ENCODE measurements at places on chromosomes 3 and 15. TPM values are rescaled to one million over a fixed set of nuclear protein-coding genes. Genes with fewer than 3 reads are reported as not detected.
A peak's percentile ranks its signal among the peaks of the same experiment; 100 is the strongest.

GRCh38 chr3:148070041-148070440, 627.7 kb upstream of the AGTR1 start:
- H3K27ac ChIP-seq: no peak overlapping the region
- H3K36me3 ChIP-seq: no peaks in the 10 kb centered on the region
- no peak overlapping the region for H3K4me3 ChIP-seq
- H3K27me3 ChIP-seq: no peaks in the 10 kb centered on the region
- no peak for DNase-seq
- peaks cover 4% of the 10 kb centered on the region for H3K4me1 ChIP-seq

DNA sequence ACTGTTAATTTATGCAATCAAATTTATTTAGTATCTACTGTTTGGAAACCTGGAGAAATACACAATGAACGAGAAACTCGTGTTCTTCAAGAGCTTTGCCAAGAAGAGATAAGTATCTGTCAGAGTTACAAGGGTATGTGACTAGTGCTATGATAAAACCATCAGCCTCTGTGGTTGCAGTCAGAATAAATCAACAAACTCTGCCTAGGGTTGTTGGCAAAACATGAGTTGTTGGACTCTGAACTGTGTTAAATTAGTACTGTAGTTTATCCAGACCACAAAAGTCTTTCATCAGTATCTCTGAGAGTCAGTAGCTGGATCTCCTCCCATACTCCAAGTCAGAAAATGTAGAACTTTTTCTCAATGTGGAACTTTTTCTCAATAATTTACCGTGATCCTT, 918.4 kb downstream of the NAALADL2 start:
- H3K27me3 ChIP-seq: no peaks in the 10 kb centered on the region
- H3K4me1 ChIP-seq: no peaks in the 10 kb centered on the region
- no peak for DNase-seq
- H3K27ac ChIP-seq: no peak overlapping the region
- H3K36me3 ChIP-seq: no peaks in the 10 kb centered on the region
- no peak overlapping the region for H3K4me3 ChIP-seq

GRCh38 chr3:126133606-126134005, 46.8 kb downstream of the ALDH1L1 start:
- no peak overlapping the region for H3K27ac ChIP-seq
- H3K4me3 ChIP-seq: no peak overlapping the region
- no peak for DNase-seq
- no peaks in the 10 kb centered on the region for H3K36me3 ChIP-seq
- H3K4me1 ChIP-seq: peaks cover 18% of the 10 kb centered on the region
- H3K27me3 ChIP-seq: peaks cover 4% of the 10 kb centered on the region

- H3K4me3 ChIP-seq: no peak overlapping the region
- peak overlapping the region; percentile 11 for H3K27ac ChIP-seq
- no peaks in the 10 kb centered on the region for H3K36me3 ChIP-seq
- H3K4me1 ChIP-seq: peaks cover 3% of the 10 kb centered on the region
- no peak for DNase-seq
Observed at GRCh38 chr3:118128886-118129285, 905.8 kb downstream of the IGSF11 start.

DNA sequence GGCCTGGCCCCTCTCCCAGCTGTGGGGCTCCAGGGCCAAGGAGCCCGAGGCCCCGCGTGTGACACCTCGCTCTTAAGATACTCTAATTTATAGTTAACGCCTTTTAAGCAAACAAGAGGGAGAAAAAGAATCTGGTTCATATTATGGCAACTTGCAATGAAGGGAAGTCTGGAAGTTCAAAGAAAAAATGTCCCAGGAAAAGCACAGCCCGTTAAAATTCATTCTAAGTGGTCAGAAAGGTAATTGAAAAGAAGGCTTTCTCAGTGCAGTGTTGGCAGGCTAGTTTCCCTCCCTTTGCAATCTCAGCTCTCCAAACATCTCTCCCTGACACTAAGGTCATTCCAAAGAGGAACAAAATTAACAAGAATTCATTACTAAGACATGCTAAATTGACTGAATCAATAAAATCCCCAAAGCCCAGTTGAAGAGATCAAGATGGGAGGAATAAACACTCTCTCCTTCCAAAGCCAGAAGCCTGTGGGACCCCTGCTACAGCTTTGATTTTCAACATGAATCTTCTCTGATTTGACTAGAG, 339.3 kb downstream of the THSD4 start:
- H3K27ac ChIP-seq: no peak overlapping the region
- peaks cover 11% of the 10 kb centered on the region for H3K4me1 ChIP-seq
- peaks cover 1% of the 10 kb centered on the region for H3K27me3 ChIP-seq
- no peaks in the 10 kb centered on the region for H3K36me3 ChIP-seq

DNA sequence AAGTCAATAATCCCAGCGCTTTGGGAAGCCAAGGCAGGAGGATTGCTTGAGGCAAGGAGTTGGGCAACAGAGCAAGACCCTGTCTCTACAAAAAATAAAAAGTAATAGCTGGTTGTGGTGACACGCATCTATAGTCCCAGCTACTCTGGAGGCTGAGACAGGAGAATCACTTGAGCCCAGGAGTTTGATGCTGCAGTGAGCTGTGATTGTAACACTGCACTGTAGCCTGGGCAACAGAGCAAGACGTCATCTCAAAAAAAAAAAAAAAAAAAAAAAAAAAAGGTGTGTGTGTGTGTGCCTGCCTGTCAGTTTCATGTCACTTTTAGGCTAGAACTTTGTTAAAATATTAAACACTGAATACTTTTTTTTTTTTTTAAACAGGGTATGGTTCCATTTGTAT, 28.4 kb downstream of the DNAJC19 start:
- no peaks in the 10 kb centered on the region for H3K27me3 ChIP-seq
- no peak for DNase-seq
- H3K36me3 ChIP-seq: no peaks in the 10 kb centered on the region
- H3K4me3 ChIP-seq: no peak overlapping the region
- no peaks in the 10 kb centered on the region for H3K4me1 ChIP-seq
- H3K27ac ChIP-seq: no peak overlapping the region

GRCh38 chr3:143445118-143445517, 325.5 kb downstream of the CHST2 start:
- H3K27ac ChIP-seq: no peak overlapping the region
- H3K4me3 ChIP-seq: no peak overlapping the region
- H3K36me3 ChIP-seq: no peaks in the 10 kb centered on the region
- no peaks in the 10 kb centered on the region for H3K27me3 ChIP-seq

DNA sequence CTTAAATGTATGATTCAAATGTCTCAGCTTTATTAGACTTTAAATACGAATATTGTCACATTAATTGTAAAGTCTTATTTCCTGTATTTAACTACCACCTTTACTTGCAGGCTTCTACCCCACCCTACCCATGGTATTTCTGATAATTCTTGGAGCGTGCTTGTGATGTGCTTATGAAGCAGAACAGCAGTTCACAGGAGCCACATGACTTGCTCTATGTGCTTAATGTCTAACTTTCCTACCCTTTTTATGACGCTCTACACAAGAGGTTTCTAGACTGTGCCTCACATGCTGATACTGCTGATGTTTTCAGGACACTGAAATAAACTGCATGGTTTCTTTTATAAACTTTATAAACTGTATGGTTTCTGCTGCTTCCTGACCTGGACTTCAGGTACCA, 553.5 kb upstream of the CCDC54 start:
- no peak for DNase-seq
- H3K4me3 ChIP-seq: no peak overlapping the region
- peak overlapping the region; percentile 18 for H3K27ac ChIP-seq
- no peaks in the 10 kb centered on the region for H3K36me3 ChIP-seq
- peaks cover 5% of the 10 kb centered on the region for H3K27me3 ChIP-seq

- no peak overlapping the region for H3K4me3 ChIP-seq
- no peaks in the 10 kb centered on the region for H3K27me3 ChIP-seq
- H3K36me3 ChIP-seq: no peaks in the 10 kb centered on the region
- DNase-seq: peak; percentile 67
Observed at GRCh38 chr3:125585595-125586223, 9.6 kb downstream of the OSBPL11 start.

GRCh38 chr15:51623386-51623938, 891 bp upstream of the DMXL2 start:
- peaks cover 9% of the 10 kb centered on the region for H3K4me1 ChIP-seq
- H3K36me3 ChIP-seq: no peaks in the 10 kb centered on the region
- peak overlapping the region; percentile 98 for H3K4me3 ChIP-seq
- no peak overlapping the region for H3K27ac ChIP-seq
- H3K27me3 ChIP-seq: no peaks in the 10 kb centered on the region
- no peak for DNase-seq

- H3K36me3 ChIP-seq: no peaks in the 10 kb centered on the region
- no peak overlapping the region for H3K4me3 ChIP-seq
- no peak overlapping the region for H3K27ac ChIP-seq
Observed at GRCh38 chr3:4972652-4973643, 6.3 kb upstream of the BHLHE40 start.

DNA sequence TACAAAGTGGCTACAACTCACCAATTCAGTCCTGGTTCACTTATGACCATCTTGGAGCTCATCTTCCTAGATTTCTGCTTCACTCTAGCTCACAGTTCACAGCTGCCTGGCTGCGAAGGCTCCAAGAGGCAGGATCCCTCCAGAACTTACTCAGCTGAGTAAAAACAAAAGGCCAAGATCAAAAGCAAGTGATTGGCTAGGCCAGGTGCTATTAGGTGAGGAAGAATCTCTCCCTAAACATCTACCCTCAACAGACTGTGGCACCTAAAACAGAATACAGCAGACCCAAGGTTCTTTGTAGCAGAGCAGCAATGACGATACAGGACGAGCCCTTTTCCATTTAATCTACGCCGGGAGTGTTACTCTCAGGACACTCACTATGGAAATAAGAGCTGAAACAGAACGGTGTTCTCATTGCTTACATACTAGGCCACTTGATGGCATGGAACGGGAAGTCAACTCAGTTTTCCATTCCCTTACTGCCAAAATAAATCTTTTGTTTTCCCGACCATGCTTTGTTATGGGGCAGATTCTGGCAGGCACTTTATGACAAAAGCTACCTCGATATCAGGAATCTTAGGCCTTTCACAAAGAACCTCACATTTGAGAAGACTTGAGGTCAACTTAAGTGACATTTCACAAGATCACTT, 901 bp downstream of the ICE2 start:
- peaks cover 4% of the 10 kb centered on the region for H3K27me3 ChIP-seq
- peaks cover 14% of the 10 kb centered on the region for H3K4me1 ChIP-seq
- no peak for DNase-seq
- no peaks in the 10 kb centered on the region for H3K36me3 ChIP-seq

GRCh38 chr3:193744822-193745684, 152.0 kb downstream of the OPA1 start:
- DNase-seq: peak; percentile 49
- peaks cover 24% of the 10 kb centered on the region for H3K4me1 ChIP-seq
- peaks cover 2% of the 10 kb centered on the region for H3K27me3 ChIP-seq
- H3K4me3 ChIP-seq: peak overlapping the region; percentile 50
- peak overlapping the region; percentile 81 for H3K27ac ChIP-seq

GRCh38 chr3:66098436-66098835, 59.7 kb upstream of the MAGI1 start:
- no peak for DNase-seq
- no peaks in the 10 kb centered on the region for H3K27me3 ChIP-seq
- H3K4me3 ChIP-seq: no peak overlapping the region
- no peaks in the 10 kb centered on the region for H3K36me3 ChIP-seq
- no peaks in the 10 kb centered on the region for H3K4me1 ChIP-seq

DNA sequence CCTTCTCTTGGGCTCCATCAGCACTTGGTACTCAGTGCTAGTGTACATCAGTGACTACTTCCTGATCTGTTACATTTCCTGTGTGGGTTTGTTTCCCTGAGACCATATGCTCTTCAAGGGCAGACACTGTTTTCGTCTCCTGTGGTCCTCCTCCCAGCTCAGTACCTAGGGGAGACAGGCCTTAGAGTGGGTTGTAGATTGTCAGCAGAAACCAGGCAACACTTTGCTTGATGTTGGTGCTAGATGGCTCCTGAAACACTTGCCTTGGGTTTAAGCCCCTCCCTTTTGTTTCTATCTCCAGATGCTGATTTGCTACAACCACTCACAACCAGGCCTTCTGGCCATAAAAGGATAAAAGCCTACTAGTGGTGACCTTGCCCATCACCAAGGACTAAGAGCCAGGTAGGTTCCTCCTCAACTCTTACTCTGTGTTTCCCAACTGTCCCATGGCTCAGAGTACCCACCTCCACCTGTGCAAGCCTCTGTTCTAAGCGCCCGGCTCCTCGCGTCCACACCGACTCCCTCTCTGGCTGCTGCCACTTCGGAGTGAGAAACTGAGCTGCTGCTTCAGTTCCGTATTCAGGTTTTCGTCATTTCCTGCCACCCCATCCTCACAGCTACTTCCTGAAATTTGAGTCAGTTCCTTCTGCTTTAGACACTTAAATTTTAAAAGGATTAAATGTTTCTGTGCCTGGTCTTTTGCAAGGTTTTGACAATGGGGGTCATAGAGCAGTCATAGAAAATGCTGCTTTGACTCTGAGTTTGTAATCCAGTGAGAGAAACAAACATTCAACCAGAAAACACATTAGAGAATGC, at the start of gene HCLS1:
HCLS1 (minus strand) TSS at position 548 of the 816 bp plus-strand sequence. CDS start 2,556 bp downstream, outside the sequence.
- H3K36me3 ChIP-seq: peaks cover 4% of the 10 kb centered on the region
- no peaks in the 10 kb centered on the region for H3K4me1 ChIP-seq
- DNase-seq: no peak
- no peak within 1 kb of the TSS for H3K4me3 ChIP-seq
- H3K27ac ChIP-seq: no peak within 1 kb of the TSS
- no peaks in the 10 kb centered on the region for H3K27me3 ChIP-seq

GRCh38 chr3:133464573-133464972, 64.7 kb downstream of the BFSP2 start:
- DNase-seq: no peak
- H3K27ac ChIP-seq: no peak overlapping the region
- H3K4me3 ChIP-seq: no peak overlapping the region
- H3K36me3 ChIP-seq: no peaks in the 10 kb centered on the region

- H3K4me3 ChIP-seq: peak overlapping the region; percentile 46
- H3K27ac ChIP-seq: no peak overlapping the region
- peaks cover 33% of the 10 kb centered on the region for H3K4me1 ChIP-seq
- peaks cover 8% of the 10 kb centered on the region for H3K27me3 ChIP-seq
Observed at GRCh38 chr15:70375006-70375431, 277.3 kb upstream of the TLE3 start.

DNA sequence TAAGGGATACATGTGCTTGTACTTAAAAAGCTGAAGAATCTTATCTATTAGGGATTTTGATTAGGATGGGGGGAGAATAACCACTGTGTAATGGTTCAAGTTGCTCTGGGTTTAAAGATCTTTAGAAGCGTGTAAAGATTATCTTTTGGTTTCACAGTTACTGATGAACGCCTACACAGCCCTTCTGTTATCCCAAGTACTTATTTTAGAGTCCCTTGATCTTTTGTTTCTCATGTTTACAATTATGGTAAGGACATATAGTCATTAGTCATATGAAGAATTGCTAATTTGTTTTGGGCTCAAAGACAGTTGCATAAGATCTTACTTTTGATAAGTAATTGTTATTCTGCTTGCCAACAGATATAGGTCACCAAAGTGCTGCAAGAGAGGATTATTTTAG, 160.1 kb downstream of the PLCL2 start:
- peaks cover 2% of the 10 kb centered on the region for H3K27me3 ChIP-seq
- H3K4me1 ChIP-seq: peaks cover 26% of the 10 kb centered on the region
- no peak for DNase-seq
- peaks cover 5% of the 10 kb centered on the region for H3K36me3 ChIP-seq

GRCh38 chr15:57146506-57147201, 228.2 kb downstream of the TCF12 start:
- no peaks in the 10 kb centered on the region for H3K36me3 ChIP-seq
- DNase-seq: no peak
- peak overlapping the region; percentile 56 for H3K27ac ChIP-seq
- peaks cover 3% of the 10 kb centered on the region for H3K27me3 ChIP-seq
- H3K4me1 ChIP-seq: peaks cover 27% of the 10 kb centered on the region

GRCh38 chr3:149603126-149604074, 54.4 kb downstream of the WWTR1 start:
- no peak overlapping the region for H3K27ac ChIP-seq
- H3K27me3 ChIP-seq: no peaks in the 10 kb centered on the region
- no peak overlapping the region for H3K4me3 ChIP-seq

Gene EDEM1
- 16.3 TPM for total RNA-seq

Gene MFGE8
- total RNA-seq: 19.9 TPM

Gene GOLGA8J
- not detected for total RNA-seq

Gene LIPH
- not detected for total RNA-seq

Gene SLC24A5
- not detected for total RNA-seq

Gene ISLR2
- total RNA-seq: 21.1 TPM

Gene CHRM5
- total RNA-seq: not detected

Gene GOLGA6L26
- not detected for total RNA-seq

Gene ISLR
- 1.2 TPM for total RNA-seq

All from glutamatergic neuron (in vitro differentiated cells).